ENCODE measurements at places on chromosomes 16 and 17. TPM values are rescaled to one million over a fixed set of nuclear protein-coding genes. Genes with fewer than 3 reads are reported as not detected.

JPH3 gene
- total RNA-seq: 0.91 TPM

NAGS gene
- total RNA-seq: 2.2 TPM

MYH13 gene
- total RNA-seq: not detected

OR2C1 gene
- not detected for total RNA-seq

G6PC1 gene
- not detected for total RNA-seq

EMP2 gene
- 174 TPM for total RNA-seq

GRCh38 chr16:48013491-48013901 is 142.3 kb downstream of the ABCC12 start:
- no peak for DNase-seq

DNA sequence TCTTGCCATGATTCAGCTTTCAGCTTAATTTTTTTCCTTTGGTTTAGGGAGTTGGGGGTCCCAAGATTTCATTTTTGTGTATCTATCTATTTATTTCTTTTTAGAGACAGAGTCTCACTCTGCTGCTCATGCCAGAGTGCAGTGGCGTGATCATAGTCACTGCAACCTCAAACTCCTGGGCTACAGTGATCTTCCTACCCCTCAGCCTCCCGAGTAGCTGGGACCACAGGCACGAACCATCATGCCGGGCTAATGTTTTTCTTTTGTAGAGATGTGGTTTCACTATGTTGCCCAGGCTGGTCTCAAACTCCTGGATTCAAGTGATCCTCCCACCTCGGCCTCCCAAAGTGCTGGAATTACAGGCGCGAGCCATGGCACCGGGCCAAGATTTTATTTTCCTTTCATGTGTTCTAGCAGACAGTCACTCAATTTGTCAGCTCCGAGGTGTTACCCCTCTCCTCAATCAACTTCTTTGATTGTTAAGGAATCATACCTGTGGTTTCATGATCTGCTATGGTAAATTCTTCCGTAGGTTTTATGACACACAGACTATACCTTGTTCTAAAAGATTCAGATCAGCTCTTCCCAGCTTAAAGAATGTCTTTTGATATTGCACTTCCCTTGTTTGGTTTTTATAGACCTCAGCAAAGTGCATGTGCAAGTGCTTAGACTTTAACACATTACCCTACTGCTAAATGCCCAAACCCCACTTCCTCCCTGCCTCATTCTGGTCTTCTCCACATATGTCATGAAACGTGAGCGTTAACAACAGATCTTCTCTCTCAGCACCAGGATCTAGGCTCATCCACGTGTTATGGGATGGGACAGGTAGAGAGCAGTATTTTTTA is 13.0 kb downstream of the UNC45B start:
- no peak for DNase-seq

GRCh38 chr17:61570118-61570517 is 20.9 kb downstream of the NACA2 start:
- DNase-seq: no peak

GRCh38 chr16:643050-643368 is 1.4 kb downstream of the MCRIP2 start:
- no peak for DNase-seq

DNA sequence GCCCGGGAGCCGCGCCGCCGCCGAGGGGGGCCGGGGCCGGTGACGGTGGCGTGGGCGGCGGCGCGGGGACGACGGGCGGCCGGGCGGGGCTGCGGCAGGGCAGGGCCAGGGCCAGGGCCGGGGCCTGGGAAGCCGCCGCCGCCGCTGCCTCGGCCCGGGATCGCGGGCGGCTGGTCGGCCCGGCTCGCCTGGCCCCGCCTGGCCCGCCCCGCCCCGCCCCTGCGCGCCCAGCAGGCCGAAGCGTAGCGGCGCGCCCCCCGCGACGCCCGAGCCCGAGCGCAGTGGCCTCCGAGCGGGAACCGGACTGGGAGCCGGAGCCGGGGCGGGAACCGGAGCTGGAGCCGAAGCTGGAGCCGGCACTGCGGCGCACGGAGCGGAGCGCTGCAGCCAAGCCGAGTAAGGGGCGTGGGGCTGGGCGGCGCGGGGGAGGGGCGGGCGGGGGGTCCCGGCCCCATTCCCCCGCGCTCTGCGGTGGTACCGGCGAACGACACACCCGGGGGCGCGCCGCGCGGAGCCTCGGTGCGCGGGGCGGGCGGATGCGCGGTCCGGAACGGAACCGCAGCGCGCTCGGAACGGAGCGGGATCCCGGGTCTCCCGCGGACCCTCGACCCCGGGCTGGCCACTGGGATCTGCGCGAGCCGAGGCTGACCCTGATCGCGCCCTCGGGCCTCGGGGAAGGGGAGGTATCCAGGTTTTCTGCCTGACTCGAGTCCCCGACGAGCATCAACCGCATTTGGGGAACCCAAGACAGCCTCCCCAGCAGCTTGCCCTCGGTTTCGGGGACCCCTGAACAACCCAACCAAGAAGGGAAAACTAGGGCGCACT is at the start of gene BEAN1:
BEAN1 (plus strand) TSS at position 260 of the 825 bp plus-strand sequence. CDS start 10,382 bp downstream, outside the sequence.
- no peak for DNase-seq

DNA sequence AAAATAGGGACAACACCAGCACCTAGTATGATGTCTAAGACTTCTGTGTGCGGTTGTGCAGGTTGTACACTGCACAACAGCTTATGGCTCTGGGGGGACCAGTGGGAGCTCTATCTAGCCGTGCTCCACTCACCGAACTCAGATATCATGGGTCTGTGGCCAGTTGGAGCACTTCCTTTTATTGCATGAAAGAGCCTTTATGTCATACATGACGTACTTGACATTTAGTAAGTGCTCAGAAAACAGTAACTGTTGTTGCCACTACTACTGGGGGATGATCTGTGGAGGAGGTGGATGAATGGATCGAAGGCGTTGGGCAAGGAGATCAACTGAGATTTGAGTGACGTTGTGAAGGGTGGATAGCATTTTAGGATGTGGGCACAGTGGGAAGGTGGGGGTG is 368.8 kb downstream of the SNX29 start:
- no peak for DNase-seq
